ENCODE measurements at places on chromosomes 7 and 10.
A peak's percentile ranks its signal among the peaks of the same experiment; 100 is the strongest.

GRCh38 chr7:776992-777727, 50.1 kb upstream of the PRKAR1B start:
- DNase-seq = peak; percentile 7

GRCh38 chr10:118343115-118343514, 991 bp upstream of the FAM204A start:
- peak; percentile 57 for DNase-seq

DNA sequence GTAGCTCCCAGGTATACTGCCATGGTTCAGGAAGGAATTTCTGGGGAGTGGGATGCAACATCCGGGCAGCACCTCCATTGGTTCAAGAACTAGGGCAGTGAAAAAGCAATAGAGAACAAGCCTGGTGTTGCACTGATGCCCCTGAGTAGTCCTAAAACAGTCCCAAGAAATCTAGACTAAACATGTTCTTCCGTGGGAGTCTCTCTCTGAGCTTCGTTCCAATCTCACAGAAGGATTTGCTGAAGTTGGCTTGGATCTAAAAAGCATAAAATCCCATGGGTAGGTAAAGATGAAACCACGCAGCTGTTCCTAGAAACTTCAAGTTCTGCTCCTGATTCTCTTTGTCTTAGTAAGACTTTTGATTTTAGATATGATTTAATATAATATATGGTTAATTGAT, 154.5 kb downstream of the PLXDC2 start:
- peak; percentile 21 for DNase-seq

DNA sequence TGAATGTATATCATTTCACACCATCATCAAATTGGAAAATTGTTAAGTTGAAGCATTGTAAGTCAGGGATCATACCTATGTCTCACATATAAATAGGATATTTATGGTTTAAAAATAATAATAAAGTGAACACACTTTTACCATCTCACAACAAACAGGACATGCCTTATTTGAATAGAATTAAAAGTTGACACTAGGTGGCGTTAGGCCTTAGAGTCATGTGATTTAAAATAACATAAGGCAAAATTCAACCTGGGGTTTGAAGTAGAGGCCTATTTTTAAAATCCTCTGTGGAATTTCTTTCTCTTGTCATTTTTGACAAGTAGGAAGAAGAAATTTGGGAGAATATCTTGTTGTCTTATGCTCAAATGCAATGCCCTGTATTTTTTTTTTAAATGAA, 184.7 kb upstream of the PCDH15 start:
- peak; percentile 2 for DNase-seq

GRCh38 chr7:40827222-40828085, 692.6 kb downstream of the SUGCT start:
- peak; percentile 56 for DNase-seq

DNA sequence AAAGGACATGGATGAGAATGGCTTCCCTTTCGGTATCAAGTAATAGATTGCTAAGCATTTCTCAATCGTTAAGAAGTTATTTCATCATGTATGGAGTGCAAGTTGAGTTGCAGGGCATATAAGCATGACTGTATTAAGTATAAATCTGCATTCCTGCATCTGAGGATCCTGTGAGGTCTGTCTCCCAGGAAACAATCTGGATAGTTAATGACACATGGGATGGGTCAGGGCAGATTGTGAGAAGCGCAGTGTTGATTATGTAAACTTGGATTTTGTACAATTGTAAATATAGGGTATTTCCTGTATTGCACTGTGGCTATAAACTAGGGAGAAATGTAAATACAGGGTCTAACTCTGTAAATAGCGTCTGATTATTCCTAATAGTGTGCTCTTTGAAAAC, 102.6 kb downstream of the PLXDC2 start:
- peak; percentile 92 for DNase-seq
